ENCODE measurements at places on chromosomes 1 and 21.
A peak's percentile ranks its signal among the peaks of the same experiment; 100 is the strongest.

GRCh38 chr1:99820546-99820945, 29.6 kb upstream of the AGL start:
- DNase-seq = no peak

GRCh38 chr1:11645670-11646265, 8.5 kb downstream of the FBXO2 start:
- DNase-seq = peak; percentile 71

DNA sequence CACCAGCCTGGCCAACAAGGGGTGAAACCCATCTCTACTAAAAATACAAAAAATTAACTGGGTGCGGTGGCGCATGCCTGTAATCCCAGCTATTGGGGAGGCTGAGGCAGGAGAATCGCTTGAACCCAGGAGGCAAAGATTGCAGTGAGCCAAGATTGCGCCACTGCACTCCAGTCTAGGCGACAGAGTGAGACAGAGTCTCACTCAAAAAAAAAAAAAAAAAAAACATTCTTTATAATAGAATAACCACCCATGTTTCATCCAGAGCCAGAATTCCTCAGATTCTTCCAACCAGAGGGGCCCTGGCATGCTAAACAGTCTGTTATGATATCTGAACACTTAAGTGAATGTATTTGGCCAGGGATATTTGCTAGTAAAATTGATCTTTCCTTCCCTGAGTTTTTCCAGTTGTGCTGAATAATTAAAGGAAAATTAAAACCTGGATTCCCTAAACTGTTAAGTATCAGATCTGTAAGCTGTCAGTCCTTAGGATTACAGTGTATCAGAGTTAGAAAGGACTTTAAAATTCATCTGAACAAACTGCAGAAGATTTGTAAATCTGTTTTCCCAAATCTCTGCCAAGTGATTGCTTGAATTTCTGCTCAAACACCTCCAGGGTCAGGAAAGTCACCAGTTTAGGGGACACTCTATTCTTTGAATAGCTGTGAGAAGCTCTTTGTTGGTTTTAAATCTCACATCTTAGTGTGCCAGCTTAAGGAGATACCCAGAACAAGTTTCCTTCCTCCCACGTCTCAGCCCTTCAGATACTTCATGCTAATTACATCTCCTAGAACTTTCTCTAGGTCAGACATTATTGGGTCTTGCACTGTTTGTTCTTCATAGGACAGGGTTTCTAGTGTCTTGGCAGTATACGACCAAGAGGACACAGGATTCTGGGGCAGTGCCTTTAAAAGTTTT, 84.6 kb upstream of the BMP8A start:
- no peak for DNase-seq

DNA sequence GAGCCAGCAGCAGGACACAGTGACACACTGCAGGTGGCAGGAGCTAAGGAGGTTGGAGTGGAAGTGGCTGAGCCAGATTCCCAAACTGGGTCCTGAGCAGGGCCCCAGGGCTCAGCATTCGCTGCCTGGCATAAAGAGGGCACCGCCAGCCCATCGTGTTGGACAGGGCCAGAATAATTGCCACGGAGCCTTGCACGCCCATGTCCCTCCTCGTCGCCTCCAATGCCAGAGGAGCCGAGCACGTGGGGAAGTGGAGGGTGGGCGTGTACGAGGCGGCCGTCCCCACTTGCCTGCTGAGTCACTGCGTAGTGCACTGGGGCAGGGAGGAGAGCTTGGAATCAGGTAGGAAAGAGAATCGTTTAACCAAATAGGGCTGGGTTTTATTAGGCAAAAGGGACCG, 26.1 kb upstream of the LRRC47 start:
- no peak for DNase-seq

GRCh38 chr21:37341254-37341960, 25.2 kb upstream of the DYRK1A start:
- DNase-seq = no peak

Measured in stimulated activated CD4-positive, alpha-beta T cell treated with anti-CD3 and anti-CD28 coated beads, Interleukin-1b, Interleukin-23, amount 100 ng/mL, for 1 hour (primary cell).